CD4-positive, alpha-beta T cell treated with Interleukin-12 subunit alpha and Interleukin-12 subunit beta, for 1 hour (primary cell): ENCODE measurements at places on chromosomes 4 and X.

GRCh38 chr4:7021930-7022664 is 21.1 kb upstream of the TADA2B start:
- no peak for DNase-seq

DNA sequence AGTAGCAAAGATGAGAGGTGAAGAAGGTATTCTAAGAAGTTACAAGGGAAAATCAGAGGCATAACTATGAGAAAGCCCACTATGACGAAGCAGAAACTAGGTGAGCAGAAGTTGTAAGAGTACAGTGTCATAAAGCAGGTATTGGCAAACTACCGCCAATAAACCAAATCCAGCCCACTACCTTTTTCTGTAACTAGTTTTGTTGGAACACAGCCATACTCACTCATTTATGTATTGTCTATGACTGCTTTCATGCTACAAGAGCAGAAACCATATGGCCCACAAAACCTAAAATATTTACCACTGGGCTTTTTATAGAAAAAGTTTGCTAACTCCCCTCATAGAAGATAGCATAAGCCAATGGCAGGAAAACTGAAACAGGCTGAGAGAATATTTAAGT is 31.8 kb upstream of the ZCCHC13 start:
- no peak for DNase-seq

GRCh38 chr4:101555341-101555880 is 208.1 kb upstream of the PPP3CA start:
- no peak for DNase-seq

GRCh38 chrX:119757646-119757978 is 776 bp upstream of the SOWAHD start:
- no peak for DNase-seq

DNA sequence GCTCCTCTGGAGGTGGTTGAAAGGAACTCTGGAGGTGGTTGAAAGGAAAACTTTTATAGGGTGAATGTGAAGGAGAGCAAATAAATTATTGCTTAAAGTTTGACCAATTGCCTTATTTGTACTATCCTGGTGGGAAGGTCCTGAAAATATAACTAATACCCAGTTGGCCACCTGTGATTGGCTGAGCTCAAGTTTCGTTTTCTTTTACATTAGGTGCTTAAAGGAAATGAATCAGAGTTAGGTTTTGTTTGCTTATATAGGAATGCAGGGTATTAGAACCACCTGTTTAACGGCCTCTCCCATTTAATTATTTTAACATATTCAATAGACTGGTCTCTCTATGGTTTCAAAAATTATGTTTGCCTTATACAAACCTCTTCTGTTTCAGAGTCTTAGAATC is 497.6 kb downstream of the PRR32 start:
- no peak for DNase-seq

DNA sequence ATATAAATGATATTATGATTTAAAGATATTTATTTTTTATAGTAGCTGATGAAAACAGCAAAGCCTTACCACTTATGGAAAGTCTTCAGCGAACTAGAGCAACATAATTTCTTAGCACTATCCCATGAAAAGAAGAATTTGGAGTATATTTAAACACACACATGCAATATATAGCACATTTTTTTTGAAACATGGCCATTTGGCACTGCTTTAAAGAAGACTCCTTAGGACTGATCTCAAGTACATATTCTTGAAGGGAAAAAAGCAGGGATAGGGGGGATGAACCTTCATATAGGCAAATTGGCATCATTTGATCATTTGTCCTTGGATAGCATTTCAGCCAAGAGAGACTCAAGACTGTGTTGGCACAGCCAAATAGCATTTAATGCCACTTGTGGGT is 193.3 kb downstream of the ANKRD50 start:
- DNase-seq: no peak

- no peak for DNase-seq
Measured at GRCh38 chrX:35166023-35166422, 223.4 kb downstream of the FAM47B start.

DNA sequence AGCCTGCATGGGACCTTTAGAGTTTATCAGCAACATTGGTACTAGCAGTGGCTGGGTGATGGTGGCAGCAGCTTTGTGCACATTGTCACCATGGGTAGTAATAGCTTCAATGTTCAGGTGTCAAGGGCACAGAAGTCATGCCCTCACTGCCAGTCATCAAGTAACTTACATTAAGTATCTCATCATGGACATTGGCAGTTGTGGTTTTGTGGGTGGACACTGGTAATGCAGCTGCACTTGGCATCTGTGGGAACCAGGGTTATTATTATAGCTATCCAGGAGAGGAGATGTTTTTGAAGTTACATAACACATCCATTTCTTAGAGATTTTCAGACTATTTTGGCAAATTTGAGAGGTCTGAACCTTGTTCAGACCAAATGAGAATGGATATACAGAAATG is 243.2 kb upstream of the NOCT start:
- no peak for DNase-seq

- DNase-seq: no peak
Measured at GRCh38 chr4:2036866-2037265, 22.3 kb upstream of the NAT8L start.
